GM12864 (cell line): ENCODE measurements at places on chromosomes 7 and 10.

- DNase-seq, result no peak
These were observed 62.6 kb downstream of the CCDC6 start for GRCh38 chr10:59843748-59844147.

DNA sequence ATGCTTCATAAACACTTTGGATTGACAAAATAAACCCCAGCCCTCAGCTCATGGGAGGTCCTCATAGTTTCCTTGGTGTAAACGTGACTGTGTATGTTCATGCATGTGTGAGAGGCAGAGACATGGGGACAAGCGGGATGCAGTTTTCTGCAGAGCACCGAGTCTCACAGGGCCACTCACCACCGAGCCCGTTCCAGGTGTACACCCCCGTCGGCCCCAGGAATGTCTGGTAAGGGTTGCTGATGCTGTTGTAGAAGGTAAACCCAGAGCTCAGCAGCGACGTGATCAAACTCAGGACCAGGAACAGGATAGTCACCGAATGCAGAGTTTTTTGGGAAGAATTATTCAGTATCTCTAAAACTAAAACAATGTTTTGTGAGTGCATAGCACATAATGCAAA lies 9.2 kb downstream of the CLRN3 start:
- DNase-seq, result no peak

DNA sequence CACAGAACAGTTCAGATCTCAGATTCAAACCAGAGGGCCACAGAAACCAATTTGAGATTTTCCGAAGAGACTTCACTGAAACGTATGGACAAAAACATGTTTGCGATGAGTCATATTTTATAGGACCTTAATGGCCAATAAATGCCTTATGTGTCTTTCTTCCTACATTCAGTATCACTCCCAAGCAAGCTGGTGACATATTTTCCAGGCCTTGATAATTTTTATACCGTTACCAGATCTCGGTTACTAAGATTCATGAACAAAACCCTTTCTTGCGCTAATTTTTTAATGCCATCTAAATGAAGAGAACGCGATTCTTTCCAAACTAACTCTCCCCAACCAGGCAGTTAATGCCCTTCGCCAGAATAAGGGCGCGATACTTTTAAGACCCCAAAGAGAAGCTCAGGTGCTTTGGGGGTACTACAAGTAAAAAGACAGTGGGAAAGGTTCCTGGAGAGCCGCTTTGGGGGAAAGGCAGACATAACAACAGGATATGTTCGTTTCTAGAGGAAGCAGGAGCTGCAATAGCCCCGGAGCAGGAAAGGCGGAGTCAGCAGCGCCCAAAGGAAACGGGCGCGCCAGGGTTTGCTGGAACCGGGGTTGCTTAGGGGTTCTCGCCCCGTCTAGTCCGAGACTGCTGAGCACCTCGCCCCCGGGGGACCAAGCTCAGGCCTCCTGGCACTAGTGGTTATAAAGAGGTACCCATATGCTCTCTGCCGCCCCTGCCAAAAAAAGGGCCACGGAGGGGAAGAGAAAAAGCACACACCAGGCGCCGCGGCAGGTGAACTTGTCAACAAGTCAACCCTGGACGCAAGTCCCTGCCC lies 884 bp downstream of the ICA1 start:
- DNase-seq, result no peak

DNA sequence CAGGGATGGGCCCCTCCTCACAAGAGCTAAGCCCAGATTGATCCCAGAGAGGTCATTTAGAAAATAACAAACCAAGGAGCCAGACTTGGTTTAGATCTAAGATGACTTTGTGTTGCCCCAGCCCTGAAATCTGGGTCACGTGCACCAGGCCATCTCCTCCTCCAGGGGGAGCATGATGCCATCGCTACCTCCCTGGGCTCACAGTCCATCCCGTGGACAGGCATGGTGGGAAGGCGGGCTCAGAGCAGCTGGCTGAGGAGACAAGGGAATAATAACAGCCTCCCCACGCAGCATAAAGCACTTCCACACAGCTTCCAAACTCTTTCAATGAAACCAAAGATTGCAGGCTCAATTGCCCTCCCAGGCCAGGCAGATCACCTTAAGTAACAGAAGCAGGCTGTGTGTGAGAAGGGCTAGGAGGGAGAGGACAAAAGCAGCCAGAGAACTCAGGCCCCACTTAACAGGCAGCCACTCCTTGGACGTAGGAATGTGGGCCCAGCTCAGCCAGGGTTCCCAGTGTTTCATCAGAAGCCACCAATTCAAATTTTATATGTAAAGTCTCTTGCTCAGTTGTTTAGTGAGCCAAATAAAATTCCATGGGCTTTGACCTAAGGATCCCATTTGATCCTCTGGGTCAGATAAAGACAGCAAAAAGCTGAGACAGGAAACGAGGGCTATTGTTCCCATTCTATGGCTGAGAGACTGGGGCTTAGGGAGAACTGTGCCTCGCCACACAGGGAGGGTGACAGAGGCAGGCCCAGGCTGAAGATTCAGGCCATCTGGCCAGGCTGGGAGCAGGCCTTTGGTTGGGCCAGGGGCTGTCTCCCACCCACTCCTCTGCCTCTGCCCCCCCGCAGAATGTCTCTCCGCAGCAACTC lies 100.2 kb downstream of the COL13A1 start:
- no peak for DNase-seq

GRCh38 chr7:16526742-16527540 lies at the start of gene LRRC72:
Gene LRRC72, plus strand, starts transcription at chr7:16526825. Its CDS starts 128 bp downstream, at chr7:16526953.
- no peak for DNase-seq
